ENCODE measurements at places on chromosomes 11 and 22.

DNA sequence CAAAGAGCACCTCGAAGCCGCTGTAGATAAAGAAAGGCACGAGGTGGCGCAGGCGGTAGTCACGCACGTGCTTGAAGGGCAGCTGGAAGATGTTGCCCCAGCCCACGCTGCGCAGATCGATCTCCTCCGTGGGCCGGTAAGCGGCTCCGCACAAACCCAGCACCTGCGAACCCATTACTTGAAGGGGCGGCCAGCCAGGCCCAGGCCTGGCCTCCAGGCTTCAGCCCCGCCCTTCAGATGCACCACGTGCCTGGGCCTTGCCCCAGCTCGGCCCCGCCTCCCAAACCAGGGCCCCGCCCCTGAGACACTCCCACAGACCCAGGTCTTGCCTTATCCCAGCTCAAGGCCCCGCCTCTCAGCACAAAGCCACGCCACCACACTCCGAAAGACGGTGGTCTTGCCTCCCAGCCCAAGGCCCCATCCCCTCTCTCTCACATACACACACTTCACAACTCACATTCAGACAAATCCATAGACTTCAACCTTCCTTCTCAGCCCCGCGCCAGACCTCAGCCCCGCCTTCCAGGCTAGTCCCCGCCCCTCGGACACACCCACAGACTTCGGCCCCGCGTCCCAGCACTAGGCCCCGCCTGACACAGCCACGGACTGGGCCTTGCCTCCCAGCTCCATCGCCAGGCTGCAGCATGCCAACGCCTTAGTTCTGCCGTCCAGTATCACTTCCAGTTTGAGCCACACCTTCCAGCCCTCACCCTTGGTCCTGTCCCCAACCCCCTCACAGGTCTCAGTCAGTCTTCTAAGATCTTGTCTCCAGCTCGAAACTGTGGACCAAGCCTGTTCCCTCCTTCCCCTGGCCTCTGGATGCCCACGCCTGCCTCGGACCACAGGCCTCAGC is 7.0 kb downstream of the UNC93B1 start:
- DNase-seq: peak; percentile 85

GRCh38 chr11:83222499-83222898 is 29.0 kb downstream of the ANKRD42 start:
- DNase-seq: no peak

GRCh38 chr22:23281053-23281405 is 100.7 kb downstream of the BCR start:
- DNase-seq: no peak

DNA sequence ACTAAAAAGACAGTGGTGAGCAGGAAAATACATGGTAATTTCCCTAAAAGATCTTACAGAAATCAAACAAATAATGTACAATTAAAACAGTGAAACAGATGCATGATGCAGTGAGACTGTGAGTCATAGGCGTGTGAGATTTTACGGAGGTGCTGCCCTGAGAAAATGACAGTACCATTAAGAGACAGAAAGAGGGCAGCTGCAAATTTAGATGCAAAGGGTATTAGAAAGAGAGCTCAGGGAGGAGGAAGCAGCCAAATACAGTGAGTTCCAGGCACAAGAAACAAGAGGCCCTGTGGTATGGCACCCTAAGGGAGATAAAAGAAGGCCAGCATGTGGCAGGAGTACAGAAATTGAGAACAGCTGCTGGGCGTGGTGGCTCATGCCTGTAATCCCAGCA is 88.5 kb upstream of the FIBIN start:
- no peak for DNase-seq

GRCh38 chr11:128407962-128408361 is 179.4 kb downstream of the ETS1 start:
- DNase-seq: no peak

DNA sequence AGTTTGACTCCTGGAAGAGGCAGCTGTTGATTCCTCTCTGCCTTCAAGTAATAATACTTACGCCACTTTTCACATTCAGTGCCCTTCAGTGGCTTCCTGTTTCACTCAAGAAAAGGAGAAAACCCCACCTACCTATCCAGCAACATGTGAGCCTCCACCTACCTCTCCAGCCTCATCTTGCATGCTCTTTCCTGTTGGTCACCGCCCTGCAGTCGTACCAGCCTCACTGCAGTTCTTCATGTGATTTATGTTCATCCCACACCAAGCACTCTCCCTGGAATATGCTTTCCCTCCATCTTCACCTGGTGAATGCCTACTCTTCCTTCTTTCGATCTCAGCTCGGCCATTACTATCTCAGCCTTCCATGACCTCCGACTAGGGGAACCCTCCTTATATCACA is 21.8 kb upstream of the YWHAH start:
- DNase-seq: no peak

DNA sequence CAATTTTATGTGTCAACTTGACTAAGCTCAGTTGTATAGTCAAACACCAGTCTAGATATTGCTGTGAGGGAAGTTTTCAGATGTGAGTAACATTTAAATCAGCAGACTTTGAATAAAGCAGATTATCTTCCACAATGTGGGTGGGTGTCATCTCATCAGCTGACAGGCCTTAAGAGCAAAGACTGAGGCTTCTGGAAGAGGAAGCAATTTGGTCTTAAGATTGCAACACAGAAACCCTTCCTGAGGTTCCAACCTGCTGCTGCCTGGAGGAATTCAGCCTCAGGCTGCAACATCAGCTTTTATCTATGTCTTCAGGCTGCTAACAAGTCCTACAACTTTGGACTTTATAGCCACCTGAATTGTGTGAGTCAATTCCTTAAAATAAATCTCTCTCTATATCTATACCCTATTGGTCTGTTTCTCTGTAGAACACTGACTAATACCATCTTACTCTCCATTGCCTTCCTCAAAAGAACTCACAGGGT is 277.2 kb upstream of the PLET1 start:
- no peak for DNase-seq

- no peak for DNase-seq
These were observed 116.8 kb downstream of the RRAS2 start for GRCh38 chr11:14242187-14242586.

DNA sequence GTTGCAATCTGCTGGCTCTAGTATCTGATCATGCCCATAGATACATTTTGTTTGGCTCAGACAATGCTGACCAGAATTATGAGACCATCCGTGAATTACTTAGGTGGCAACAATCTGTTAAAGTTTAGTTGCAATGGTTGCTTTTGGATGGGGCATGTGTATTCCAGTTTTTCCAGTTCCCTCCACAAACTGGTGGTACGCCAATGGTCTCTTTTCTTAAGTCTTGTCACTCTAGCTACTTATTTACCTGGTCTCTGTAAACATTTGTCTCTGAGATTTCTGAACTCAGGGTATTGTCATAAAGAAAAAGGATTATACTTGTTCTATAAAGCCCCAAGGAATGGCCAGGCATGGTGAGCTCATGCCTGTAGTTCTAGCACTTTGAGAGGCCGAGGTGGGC is 65.9 kb downstream of the PGR start:
- DNase-seq: no peak

DNA sequence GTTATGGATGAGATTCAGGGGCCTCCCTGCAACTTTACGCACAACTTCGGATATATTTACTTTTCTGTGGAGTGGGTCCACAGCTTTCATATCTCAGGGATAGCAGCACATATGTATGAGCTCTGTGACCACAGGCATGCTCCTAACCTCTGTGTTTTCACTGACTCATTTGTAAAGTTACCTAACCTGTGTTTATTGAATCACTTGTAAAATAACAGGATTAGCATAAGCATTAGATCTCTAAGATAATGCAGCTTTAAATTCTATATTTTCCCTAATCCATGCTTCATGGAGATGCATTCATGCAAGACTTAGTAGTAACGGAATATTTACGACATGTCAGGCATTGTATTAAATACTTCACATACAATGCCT is 47.9 kb upstream of the DDI1 start:
- no peak for DNase-seq

DNA sequence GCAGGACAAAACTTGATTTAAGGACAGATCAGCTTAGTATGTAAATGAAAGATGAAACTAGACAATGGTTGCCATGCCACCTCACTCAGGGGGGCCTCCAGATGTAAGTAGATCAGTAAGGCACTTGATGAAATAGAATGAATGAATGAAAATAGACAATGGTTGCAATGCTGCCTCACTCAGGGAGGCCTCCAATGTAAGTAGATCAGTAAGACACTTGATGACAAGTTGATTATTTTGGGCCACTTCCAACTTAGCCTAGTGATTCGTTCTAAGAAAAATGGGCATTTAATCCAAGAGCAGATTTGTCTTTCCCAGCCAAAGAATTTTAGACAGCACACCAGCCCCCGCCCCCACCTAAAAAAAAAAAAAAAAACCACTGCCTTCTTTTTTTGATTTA is 19.2 kb upstream of the SLC5A12 start:
- DNase-seq: no peak

Measured in stomach (tissue), 19 donors.